Stimulated activated CD4-positive, alpha-beta T cell treated with anti-CD3 and anti-CD28 coated beads, TNF-alpha, amount 100 ng/mL, for 48 hours (primary cell): ENCODE measurements at places on chromosomes 5 and 9.

DNA sequence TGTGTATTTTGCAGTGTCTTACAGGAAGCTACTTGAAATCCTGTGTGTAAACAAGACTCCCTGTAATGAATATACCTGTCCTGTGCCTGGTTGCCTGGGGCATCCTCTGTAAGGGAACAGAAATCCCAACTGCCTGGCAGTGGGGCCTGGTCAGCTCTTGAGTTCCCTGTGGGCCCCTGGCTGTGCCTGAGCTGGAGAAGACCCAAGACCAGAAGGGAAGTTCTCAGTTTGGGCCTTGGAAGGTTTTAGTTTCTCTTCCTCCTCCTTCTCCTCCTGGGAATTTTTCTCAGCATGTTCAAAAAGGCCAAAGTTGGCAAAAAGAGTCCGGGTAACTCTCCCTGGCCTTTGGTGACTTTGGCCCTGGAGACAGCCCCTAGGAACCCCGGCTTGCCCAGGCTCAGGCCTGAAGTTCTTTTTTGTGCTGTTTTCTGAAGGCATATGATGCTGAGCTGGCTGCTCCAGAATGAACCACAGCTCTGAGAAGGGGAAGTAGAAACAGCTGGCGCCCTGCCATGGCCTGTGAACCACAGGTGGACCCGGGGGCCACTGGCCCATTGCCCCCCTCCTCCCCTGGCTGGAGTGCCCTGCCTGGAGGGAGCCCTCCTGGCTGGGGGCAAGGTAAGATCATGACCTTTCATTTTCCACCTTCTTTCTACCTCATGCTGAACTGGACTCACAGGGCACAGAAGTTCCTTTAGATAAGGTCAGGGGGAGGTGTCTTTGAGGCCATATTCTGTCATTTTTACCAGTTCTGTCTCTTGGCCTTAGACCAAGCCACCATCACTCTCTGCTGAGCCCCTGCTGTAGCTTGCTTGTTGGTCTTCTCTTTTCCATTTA is 5.8 kb downstream of the TMEM268 start:
- DNase-seq = no peak

GRCh38 chr5:117095346-117096332 is 521.0 kb upstream of the SEMA6A start:
- DNase-seq = no peak

DNA sequence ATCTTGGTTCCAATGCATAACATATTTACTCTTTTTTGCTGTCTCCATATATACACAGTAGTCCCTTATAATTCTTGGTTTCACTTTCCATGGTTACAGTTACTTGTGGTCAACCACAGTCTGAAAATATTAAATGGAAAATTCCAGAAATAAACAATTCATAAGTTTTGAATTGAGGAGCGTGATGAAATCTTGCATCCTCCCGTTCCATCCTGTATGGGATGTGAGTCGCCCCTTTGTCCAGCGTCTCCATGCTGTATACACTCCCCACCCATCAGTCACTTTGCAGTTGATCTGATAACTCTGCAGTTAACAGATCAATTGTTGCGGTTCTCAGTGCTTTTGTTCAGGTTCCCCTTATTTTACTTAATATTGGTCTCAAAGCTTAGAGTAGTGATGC is 11.5 kb upstream of the FAF2 start:
- no peak for DNase-seq

DNA sequence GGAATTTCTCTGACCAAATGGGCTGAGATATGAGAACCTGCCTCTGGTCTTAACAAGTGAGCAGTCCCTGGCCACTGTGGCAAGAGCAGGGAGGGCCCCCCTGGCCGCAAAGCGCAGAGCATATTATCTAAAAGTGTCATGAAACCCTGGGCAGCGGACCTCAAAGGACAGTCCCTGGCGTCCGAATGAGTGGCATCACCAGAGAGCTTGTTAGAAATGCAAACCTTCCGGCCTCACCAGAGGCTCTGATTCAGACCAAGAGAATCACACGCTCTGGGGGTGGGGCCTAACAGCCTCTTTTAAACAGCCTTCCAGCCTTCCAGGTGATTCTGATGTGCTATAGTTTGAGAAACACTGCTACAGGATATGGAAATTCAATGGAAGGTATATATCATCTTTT is 10.9 kb downstream of the PTPN3 start:
- DNase-seq = no peak

GRCh38 chr9:76049341-76049740 is 158.9 kb downstream of the PCSK5 start:
- no peak for DNase-seq

DNA sequence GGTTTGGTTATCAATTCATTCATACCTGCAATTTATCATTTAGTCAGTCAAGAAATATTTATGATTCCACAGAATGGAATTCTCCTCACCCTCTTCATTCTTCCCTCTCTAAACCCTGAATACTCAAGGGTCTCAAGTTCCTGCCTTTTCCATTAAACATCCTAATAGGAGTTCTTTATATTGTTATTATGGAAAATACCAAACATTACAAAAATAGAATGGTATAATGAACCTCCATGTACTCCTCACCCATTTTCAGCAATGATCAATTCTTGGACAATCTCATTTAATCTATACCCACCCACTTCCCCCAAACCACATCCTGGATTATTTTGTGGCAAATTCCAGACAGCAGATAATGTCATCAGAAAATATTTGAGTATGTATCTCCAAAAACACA is 74.5 kb downstream of the ADAMTS12 start:
- DNase-seq = no peak

- no peak for DNase-seq
These were observed 278.8 kb downstream of the PSAT1 start for GRCh38 chr9:78575771-78576170.

DNA sequence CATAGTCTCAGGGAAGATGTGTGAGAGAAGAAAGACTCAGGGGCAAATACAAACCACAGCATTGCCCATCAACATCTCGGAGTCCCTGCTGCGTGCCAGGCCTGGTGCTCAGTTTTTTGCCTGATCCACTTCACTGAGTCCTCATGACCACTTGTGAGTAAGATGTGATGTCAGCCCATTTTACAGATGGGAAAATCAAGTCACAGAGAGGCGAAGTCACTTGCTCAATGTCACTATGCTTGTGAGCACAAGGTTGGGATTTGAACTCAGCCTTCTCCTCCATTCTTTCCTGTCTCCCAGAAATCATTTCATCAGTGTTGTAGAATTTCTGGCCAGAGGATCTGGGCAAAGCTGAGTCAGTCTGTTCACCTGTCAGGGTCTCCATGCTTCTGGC is 34.6 kb upstream of the PSD2 start:
- no peak for DNase-seq

GRCh38 chr5:83487155-83487554 is 15.6 kb downstream of the VCAN start:
- no peak for DNase-seq

GRCh38 chr9:7454624-7455023 is 345.0 kb downstream of the DMAC1 start:
- no peak for DNase-seq

DNA sequence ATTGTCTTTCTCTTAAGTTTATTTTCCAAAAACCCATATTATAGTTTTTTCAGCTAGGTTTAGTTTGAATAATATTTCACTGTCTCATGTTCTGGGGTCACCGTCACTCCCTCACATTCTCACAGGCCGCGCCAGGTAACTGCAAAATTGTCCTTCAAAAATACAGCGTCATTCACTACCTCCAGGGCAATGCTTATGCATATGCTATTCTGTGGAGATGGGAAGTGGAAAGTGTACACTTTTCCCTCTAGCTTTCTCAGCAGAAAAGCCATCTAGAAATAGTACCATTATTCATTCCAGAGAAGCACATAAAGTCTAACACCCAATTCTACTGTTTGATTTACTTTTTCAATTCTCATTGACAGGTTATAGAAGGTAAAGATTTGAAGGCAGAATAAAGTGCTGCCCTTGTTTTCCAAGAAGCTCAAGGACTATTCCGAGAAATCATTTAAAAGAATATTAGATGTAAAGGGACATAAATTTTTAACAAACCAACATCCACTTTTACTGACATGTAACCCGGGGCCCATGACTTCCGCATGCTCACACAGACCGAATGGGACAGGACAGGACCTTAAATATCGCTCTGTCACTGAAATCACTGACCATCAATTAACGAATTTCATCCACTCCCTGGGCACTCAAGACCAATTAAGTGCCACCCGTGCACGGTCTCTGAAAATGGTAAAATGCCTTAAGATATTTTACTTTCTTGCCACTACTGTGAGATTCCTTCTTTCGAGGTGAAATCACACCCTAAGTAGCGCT is 720 bp downstream of the NUDT12 start:
- DNase-seq = no peak

DNA sequence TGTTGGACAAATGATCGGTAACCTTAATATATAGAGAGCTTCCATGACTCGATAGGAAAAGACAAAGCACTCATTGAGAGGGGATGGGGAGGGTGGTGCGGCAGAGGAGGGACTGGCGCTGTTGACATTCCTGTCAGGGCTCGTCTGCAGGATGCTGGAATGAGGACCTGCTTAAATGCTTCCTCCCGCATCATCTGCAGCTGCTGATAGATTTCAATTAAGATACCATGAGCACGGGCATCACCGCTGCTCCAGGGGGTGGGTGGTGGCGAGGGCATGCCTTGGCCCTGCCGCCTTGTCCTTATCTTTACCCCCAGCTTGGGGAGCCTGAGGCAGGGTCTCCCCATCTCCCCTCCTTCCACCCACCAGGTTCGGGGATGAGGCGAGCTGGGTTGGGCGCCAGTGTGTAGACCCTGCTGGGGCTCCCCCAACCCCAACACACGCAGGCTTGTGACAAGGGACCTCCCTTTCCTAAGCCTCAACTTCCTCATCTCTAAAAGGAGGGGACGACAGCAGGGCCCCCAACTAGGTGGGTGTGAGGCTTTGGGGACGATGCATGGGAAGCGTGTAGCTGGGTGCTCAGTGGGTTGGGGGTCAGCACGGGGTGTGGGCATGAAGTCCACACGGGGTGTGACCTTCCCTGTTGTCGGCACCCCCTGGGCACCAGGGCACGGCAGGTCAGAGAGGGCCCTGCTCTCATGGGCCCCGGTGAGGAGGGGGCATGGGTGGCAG is 11.7 kb upstream of the QRFP start:
- no peak for DNase-seq

DNA sequence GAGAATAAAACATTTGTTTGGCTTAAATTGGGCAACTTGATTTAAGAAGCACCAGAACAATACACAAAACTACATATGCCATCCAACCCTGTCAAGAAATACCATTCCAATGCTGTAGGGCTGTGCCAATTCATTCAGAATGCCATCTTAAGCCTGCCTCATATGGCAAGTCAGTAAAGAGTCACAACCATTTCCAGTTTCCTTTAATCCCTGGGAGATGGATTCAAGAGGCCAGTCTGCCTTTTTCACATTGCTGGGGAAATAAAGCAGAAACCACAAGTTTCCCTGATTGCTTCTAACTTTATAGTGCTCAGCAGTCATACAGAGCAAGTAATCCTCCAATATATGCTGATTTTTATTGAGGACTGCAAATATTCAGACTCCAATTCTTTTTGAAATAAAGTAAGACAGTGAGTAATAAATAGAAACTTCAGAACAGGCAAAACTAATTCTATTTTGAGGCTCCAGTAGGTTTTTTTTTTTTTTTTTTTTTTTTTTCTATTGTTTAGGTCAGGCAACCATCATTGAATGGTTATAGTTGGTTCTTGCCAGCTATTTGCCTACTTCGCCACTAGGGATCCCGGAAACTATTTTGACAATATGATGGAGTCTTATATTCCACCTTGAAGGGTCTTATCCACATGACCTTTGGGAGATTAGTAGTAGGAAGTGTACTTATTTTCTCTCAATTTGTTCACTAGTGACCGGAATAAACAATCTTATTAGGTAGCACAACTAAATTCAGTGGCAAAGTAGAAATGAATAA is 400.9 kb upstream of the MEF2C start:
- no peak for DNase-seq

DNA sequence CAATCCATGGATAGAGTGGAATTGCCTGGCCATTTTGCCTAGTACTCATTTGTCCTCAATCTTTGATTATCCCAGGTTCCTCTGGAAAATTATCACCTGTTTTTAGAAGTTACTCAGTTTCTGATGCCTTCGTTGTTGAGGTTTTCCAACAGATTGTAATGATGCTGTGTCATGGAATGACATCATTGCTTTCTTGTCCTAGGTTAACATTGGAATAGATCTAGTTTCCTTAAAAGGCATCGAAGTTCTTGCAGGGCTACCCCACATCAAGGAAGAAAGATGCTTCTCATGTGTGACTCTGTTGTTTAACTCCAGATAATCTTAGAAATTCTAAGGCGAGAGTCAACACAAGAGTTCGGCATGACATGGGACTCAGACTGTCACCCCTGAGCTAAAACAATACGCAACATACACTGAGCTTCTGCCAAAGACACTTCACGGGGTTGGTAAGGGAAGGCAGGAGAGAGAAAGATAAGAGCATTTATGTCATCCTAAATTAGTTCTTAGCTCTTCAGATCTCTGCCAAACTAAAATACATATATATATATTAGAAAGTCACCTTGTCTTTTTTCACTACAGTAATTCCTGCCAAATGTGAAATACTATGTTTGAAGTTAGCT is 293.2 kb upstream of the WWC1 start:
- no peak for DNase-seq

GRCh38 chr5:134119720-134120119 is 5.2 kb downstream of the TCF7 start:
- no peak for DNase-seq

DNA sequence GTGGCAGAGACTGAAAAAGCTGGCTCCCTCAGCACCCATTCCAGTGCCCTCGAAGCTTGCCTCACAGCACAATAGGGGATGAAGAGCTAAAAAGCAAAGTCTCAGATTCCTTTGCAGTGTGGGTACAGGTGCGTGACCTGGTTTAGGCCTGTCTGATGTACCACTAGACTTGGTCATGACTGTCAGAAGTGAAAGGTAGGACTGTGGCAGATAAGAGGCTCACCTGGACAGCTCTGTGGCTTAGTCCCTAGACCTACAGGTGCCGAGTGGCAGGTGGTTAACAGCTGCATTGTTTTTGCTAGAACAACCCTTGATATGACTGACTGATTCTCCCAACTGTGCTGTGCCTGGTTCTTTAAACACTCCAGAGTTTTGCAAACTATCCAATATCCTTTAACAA is 14.7 kb upstream of the SFXN1 start:
- no peak for DNase-seq

DNA sequence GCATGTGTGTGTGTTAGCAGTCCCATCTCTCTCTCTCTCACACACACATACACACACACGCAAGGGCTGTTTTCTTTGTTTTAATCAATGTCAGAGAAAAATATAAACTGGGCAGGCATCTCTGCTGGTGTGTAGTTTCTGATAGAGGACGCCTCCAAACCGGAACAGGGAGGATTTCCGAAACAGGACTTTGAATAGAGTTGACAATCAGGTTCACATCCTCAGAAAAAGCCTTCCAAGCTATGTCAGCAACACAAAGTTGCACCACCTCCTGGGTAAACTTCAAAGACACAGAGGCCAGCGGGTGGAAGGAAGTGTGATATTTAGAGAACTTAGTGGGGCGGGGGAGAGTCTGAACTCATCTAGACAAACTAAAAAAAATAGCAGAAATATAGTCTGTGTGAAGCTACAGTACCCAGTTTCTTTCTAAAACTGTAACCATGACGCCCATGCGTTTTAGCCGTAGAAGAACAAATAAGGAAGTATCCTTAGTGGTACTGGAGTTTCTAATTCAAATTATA is 1.2 kb downstream of the ST8SIA4 start:
- DNase-seq = no peak

- DNase-seq = no peak
These were observed 71.2 kb downstream of the CWC27 start for GRCh38 chr5:64839936-64840335.
